ENCODE measurements at places on chromosomes 2 and 18. TPM values are rescaled to one million over a fixed set of nuclear protein-coding genes. Genes with fewer than 3 reads are reported as not detected.

Gene LAMA3
- total RNA-seq, result 7.1 TPM

Gene SLC19A3
- 9.3 TPM for total RNA-seq

Gene AGXT
- not detected for total RNA-seq

Gene MAPRE2
- total RNA-seq, result 37.9 TPM

Gene GPR39
- 1.3 TPM for total RNA-seq

Gene NDC80
- total RNA-seq, result 29.0 TPM

Gene YES1
- 91.3 TPM for total RNA-seq

Gene KIF5C
- total RNA-seq, result 0.65 TPM

Gene SGPP2
- not detected for total RNA-seq

Gene NT5DC4
- total RNA-seq, result not detected

Gene RUFY4
- not detected for total RNA-seq

Gene PLA2R1
- total RNA-seq, result 30.1 TPM

Gene CAB39
- total RNA-seq, result 74.2 TPM

Gene EVX2
- not detected for total RNA-seq

Gene C1GALT1C1L
- 1.8 TPM for total RNA-seq

Gene BMP10
- total RNA-seq, result not detected

Gene EPG5
- 178 TPM for total RNA-seq

Gene REEP1
- 0.52 TPM for total RNA-seq

Gene RAD51AP2
- not detected for total RNA-seq

Gene CYP26B1
- total RNA-seq, result 0.52 TPM

Gene ANKRD62
- total RNA-seq, result not detected

Gene SRD5A2
- total RNA-seq, result not detected

Gene SERPINB11
- not detected for total RNA-seq

Gene CTIF
- total RNA-seq, result 35.0 TPM

Gene C2orf66
- total RNA-seq, result 0.13 TPM

Gene SLC9A4
- not detected for total RNA-seq

Gene SIX3
- not detected for total RNA-seq

Gene SERPINB13
- total RNA-seq, result not detected

Gene DUSP2
- 1.2 TPM for total RNA-seq

Gene CLEC4F
- not detected for total RNA-seq

Gene CBLN2
- total RNA-seq, result not detected

Gene STAT4
- total RNA-seq, result 21.4 TPM

Gene DSEL
- total RNA-seq, result 49.8 TPM

Gene HOXD12
- not detected for total RNA-seq

Gene TBR1
- under 0.01 TPM for total RNA-seq

Gene GREB1
- 0.43 TPM for total RNA-seq

Gene ICOS
- not detected for total RNA-seq

Gene DPP4
- total RNA-seq, result 81.0 TPM

Gene IWS1
- total RNA-seq, result 39.1 TPM

Gene EFHD1
- total RNA-seq, result 1.3 TPM

Gene UGT1A5
- total RNA-seq, result not detected

Gene GPR75
- total RNA-seq, result 4.5 TPM

Gene CROCC2
- under 0.01 TPM for total RNA-seq

Gene ASB18
- total RNA-seq, result not detected
